HepG2 (cell line): ENCODE measurements at places on chromosomes 3 and 15.

GRCh38 chr3:22713936-22714335, 489.2 kb upstream of the UBE2E2 start:
- DNase-seq = peak; percentile 2

GRCh38 chr3:13264468-13264795, 155.7 kb downstream of the NUP210 start:
- DNase-seq = no peak

GRCh38 chr3:120726791-120727190, 15.5 kb downstream of the RABL3 start:
- no peak for DNase-seq

DNA sequence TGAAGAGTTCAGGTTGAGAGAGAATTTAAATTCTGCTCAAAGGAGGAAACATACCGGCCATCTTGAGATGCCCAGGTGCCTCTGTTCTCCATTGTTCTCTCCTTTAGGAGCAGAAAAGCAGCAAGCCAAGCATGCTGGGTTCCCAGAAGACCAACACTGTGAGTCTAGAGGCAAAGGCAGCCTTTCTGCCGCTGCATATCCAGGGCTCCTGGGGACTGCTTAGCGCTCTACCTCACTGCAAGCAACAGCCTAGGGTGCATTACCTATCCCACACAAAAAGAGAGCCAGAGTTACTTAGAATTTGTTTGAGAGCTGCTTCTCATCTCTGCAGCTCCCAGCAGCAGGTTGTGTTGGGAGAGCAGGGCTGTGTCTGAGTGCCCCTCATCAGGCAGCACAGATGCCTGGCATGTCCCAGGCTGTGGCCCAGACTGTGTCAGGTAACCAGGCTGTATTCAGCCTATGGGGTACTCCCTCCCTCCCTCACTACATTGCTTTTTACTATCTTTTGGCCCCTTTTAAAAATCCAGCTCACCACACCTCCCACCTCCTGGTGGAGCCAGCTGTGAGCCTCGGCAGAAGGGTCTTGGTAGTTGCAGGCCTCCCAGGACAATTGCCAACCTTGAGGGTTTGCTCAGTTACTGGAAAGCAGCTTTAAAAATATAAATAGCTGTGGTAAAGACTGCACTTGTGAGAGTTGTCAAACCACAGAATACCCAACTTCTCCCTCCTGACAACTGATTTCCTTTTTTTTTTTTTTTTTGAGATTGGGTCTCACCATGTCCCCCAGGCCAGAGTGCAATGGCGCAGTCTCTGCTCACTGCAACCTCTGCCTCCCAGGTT, 30.2 kb downstream of the BCL2L10 start:
- no peak for DNase-seq

DNA sequence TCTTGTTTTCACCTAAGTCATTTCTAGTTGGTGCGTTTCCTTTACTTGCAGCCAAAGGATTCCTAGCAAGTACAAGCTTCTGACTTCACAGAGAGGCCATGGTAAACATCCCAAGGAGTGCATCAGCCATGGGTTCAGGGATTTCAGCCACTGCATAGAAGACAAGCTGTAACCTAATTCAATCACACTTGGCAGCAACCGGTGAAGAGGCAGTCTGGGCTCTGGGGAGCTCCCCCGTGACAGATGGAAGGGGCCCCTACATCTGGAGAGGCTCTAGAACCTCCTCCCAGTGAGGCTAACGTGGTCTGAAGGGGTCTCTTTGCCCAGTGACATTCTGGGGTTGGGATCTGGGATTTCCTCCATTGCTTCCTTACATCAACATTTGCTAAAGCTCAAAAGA, 8.4 kb upstream of the SNRPA1 start:
- DNase-seq = no peak
